ENCODE measurements at places on chromosomes 1 and 21.

DNA sequence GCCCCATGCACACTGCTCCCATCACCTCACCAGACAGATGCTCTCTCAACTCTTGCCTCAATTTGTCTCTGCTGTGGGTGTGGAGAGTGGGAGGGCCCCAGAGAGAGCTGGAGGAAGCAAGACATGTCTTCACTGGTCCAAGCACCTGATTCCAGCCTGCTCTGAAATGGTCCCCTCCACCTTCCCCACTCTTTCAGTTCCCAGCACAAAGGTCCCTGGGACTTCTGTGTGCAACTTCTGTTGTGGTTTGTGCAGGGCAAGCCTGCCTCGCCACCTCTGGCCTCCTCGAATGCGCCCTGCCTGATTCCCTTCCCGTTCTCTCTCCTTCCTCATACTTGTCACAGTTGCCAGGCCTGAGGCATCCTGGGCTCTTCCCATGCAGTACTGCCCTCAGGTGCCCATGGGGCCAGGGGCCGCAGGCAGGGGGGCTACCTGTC, 119.3 kb downstream of the SYT2 start:
- no peak for DNase-seq

DNA sequence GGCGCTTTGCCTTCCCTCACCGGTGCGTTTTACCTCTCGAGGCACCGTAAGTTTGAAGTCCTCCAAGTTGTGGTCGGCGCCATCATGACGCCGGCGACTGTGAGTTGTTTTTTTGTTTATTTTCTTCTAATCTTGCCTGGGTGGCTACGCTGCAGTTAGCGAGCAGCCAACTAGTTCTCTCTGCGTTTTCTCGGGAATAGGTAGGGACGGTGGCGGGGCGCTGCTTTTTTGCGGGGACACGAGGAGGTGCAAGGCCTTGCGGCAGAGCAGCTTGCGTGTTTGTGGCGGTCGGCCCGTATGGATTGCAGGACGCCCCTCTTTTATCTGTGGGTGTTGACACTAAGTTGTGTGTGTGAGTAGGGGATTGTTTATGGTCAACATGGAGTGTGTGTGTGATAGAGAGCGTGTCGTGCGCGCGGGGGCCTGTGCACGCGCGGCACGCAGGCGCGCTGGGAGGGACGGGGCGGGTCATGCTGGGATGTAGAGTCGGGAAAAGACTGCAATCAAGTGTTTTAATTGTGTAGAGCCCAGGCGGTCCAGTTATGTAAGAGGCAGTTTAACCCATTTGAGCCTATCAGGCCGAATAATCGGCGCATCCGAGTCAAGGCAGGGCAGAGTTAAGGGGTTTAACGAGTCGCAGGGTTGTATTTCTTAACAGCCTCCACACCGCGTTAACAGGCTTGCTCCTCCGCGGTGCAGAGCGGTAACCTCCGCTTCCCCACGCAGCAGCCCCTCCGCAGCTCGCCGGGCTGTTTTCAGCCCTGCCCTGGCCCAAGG, 1.2 kb upstream of the NEGR1 start:
- peak; percentile 31 for DNase-seq

DNA sequence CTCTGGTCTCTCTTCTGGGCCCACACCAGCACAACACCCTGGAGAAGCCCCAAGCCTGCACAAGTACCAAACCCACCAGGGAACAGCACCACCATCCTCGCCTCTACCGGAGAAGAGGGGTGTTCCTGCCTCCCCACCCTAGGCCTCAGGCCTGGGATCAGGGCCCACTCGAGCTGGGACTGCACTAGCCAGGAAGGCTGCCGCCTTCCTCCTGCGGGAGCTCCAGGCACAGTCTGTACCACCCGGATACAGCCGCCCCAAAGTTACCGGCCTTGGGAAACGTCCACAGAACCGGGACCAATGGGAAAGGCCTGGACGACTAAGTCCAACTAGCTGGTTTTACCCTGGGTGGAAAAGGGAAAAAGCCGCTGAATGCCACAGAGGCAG, 3.4 kb downstream of the TAL1 start:
- DNase-seq: no peak

DNA sequence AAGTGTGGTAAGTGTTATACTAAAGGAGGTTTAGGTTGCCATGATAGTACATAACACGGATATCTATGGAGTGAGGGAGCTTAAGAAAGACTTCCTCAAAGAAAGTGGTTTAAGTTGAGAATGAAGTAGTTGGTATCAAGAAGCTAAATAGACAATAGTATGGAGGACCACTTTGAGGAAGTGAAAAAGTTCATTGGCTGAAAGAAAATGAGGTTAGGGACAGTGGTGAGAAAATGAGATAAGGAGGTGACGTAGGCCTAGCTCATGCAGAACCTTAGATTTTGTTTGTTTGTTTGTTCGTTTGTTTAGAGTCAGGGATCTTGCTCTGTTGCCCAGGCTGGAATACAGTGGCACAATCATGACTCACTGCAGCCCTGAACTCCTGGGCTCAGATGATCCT, 72.2 kb upstream of the PPIH start:
- DNase-seq: no peak

- no peak for DNase-seq
Observed at GRCh38 chr1:158048371-158049067, 55.1 kb downstream of the KIRREL1 start.

- DNase-seq: no peak
Observed at GRCh38 chr1:156439777-156440183, 60.8 kb downstream of the MEF2D start.

DNA sequence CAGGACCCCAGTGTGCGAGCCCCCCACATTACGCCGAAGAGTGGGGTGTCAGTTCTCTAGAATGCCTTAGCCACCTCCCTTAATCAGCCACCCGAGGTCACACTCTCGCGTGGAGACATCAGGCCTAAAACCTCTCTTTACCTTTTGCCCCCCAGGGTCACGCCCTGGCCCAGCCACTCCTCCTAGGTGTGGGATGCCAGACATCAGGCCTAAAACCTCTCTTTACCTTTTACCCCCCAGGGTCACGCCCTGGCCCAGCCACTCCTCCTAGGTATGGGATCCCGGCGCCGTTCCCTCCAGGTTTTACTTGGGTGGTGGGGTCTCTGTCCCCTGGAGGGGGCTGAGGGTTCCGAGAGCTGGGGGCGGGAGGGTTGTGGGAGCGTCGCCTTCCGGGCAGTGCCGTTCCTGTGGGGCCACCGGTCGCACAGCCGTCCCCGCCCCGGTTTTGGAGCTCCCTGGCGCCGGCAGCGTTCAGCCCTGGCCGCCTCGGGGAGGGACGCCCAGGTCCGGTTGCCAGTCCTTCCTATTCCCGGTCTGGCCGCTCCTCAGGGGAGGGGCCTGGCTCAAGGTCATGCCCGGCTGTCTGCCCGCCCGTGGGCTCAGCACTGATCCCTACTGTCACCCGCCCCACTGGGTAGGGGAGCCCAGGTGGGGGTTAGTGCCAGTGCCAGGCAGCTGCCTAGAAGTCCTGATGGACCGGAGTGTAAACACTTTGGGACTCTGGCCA, 882 bp downstream of the VPS13D start:
- peak; percentile 24 for DNase-seq

DNA sequence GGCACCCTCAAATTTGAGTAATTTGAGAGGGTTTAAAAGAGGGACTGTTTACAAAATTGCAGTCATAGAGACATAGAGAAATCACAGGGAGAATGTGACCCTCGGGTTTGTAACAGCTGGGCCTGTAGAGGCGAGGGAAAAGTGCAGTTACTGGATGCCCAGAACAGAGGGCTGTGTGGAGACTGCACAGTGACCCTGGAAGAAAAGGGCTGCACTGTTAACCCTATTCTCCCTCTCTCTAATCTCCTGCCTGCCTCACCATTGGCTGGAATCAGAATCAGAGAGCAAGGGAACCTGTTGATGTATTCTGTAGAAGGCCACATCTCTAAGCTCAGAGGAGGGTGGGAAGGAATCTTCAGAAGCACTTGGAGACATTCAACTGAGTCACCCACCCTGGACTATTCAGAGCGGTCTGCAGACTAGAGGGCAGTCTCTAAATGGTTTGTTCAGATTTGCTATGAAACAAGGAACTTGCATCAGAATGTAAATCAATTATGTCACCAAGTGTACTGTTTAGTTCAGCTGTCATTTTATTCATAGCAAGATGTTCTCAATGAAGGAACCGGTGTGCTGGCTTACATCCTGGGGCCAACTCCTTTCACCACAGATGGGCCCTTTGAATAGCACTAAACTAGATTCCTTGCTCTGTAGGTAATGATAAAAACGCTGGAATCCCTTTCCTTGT, 132.2 kb upstream of the HOOK1 start:
- no peak for DNase-seq

DNA sequence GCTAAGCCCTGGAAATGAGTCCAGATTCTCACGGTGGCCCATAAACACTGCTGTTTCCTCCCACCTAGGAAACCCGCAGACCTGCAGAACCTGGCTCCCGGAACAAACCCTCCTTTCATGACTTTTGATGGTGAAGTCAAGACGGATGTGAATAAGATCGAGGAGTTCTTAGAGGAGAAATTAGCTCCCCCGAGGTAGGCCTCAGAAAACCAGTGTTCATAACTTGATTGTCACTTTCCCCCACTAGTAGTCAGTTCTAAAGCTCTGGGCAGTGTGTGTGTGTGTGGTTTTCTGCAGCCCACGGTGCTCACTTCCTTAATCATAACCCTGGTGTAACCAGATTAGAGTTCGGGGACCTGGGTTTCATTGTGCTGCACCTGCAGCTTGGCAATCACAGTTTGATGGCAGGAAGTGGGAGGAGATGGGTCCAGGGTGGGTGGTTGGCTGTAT, 39.1 kb downstream of the CLIC6 start:
- peak; percentile 77 for DNase-seq

- DNase-seq: no peak
Observed at GRCh38 chr1:205735218-205735617, 14.8 kb downstream of the NUCKS1 start.

DNA sequence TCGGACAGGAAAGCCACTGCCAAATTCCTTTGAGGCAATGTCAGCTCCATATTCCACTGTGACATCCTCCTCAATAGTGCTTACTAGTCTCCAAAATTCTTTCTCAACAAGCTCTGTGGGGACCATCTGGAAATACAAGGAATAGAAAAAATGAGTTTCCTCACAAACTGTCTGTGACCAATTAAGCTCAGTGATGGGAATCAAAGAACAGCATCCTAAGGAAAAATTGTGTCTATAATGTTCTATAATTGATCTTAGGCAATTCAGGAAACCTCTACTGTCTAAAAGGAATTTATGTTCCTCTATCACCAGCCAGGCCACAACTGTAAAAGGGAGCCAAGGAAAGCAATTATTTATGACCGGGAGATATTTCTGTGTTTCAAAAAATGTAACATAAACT, 46.1 kb upstream of the SYT2 start:
- no peak for DNase-seq

DNA sequence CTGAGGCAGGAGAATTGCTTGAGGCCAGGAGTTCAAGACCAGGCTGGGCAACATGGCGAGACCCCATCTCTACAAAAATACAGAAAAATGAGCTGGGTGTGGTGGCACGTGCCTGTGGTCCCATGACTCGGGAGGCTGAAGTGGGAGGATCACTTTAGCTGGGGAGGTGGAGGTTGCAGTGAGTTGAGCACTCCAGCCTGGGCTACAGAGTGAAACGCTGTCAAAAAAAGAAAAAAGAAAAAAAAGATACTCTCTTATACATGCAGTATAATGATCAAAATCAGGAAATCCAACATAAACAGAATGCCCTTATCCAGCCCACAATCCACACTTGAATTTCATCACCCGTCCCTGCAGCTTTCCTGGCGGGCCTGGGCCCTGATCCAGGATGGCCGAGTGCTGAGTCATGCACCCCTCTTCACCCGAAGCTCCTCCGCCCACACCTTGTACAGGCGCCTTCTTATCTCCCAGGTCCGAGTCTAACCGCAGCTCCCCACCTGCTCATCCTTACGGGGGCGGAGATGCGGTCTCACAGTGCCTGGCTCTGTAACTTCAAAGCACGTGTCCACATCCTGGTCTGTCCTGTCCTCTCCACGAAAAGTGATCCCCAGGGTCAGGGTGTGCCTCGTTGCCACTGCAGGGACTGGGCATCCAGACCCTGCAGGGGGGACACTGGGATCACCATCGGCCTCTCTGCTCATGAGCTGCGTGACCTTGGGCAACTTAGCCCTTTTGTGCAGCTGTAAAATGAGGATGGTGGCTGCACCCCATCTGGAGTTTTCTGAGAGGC, 120.2 kb upstream of the SLC45A1 start:
- DNase-seq: peak; percentile 13

- DNase-seq: peak; percentile 10
Observed at GRCh38 chr1:228735871-228736586, 750 bp downstream of the RHOU start.

GRCh38 chr1:178055779-178056471, 38.0 kb upstream of the RASAL2 start:
- DNase-seq: no peak

- no peak for DNase-seq
Observed at GRCh38 chr1:2215909-2216766, 12.0 kb upstream of the SKI start.

DNA sequence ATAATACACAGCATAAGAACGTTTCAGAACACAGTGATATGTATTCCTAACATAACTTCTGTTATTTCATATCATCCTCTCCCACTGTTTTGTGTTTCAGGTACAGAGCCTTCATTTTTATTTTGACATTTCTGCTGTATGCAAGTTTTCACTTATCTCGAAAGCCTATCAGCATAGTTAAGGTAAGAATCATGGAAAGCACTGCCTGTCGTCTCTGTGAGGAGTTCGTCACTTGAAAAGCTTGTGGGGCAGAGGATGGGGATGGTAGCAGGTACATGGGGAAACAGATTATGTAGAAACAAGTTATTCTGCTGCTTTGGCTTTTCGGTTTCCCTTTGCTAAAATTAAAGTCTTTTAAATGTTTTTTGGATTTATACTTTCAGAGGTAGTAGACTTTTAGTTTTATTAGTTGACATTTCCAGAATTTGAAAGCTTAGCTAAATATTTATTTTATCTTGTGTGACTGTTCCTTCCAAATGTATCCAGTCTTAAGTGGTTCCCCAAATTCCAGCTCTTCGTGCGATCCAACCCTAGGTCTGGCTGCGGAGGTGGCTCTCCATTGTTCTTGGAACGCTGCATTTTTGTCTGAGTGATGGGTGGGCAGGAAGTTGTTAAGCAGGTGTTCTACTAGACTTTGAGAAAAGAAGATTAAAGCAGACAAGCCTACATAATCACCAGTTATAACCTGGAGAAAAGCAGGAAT, 12.2 kb downstream of the SLC37A1 start:
- DNase-seq: no peak

- DNase-seq: no peak
Observed at GRCh38 chr1:30295674-30296073, 427.7 kb downstream of the MATN1 start.

Data from activated T-cell treated with anti-CD3 and anti-CD28 coated beads, Interleukin-2, amount 50 U/mL, for 72 hours (primary cell).